ENCODE measurements at places on chromosomes 13 and 19.
A peak's percentile ranks its signal among the peaks of the same experiment; 100 is the strongest.

- DNase-seq = no peak
These were observed at the start of gene SYCN for GRCh38 chr19:39203372-39204341. Gene SYCN (minus strand): TSS chr19:39204263. CDS start chr19:39204254, 9 bp downstream.

DNA sequence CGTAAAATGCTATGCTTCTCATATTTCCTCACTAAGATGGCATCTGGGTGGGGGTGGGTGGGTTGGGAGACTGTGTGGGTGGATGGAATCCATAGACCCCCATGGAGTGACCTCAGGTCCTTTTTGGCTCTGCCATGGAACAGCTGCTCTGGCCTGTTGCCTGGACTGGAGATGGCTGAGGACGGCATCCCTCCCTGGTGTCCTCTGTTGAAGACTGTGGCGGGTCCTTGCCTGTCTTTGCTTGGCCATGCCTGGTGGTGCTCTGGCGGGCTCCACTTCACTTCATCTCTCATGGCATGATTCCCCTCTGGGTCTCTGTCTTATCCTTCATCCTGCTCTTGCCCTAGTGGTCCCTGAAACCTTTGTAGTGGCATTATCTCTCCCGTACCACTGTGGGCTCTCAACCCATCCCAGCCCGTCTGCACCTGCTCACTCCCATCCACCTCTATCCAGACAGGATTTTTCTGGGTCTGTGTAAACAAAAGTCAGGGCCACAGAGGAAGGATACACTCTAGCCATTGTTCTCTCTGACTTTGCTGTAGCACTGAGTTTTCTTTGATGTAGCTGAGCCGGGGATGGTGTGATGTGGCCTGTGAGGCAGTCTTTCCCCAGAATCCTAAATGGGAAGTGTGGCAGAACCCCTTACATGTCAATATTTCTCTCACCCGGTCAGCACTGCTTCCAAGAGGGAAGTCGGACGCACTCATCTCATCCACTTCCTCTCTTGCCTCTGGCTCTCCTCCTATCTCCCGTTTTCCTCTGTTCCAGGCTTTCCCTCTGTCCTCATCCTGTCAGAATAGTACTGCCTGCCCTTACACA is 36.1 kb downstream of the WDFY2 start:
- no peak for DNase-seq

GRCh38 chr19:6580313-6580712 is 10.6 kb downstream of the CD70 start:
- no peak for DNase-seq

GRCh38 chr19:1668486-1669270 is 16.3 kb upstream of the TCF3 start:
- no peak for DNase-seq

- DNase-seq = no peak
These were observed 609.8 kb upstream of the KLF12 start for GRCh38 chr13:74743992-74744391.

DNA sequence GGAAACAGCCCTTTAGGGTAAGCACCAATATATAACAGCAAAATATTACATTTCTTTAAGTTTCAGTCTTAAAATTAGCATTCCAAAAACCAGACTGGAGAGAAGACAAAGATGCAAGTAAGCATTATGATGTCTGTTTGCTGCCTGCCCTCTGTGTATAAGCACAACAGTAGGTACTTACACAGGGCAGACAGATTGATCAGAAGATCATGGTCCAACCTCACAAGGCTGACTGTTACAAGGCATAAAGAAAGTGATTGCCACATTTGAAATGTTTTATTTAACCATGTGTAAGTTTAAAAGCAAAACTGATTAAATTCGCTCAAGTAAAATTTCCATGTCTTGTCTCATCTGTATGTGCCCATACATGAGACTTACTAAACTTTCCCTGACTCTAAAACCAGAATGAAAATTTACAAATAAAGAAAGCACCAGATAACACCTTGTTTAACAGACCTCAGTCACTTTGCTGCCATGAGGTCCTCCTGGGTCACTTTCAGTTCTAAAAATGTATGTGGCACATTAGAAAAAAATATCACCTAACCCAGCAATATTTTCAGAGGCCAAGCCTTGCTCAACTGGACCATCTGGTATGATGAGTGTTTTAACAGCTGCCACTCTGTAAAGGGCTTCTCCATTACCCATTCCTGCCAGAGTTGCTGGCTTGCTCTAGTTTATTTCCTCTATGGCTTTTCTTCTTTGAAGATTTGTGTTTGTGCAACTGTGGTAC is 297.0 kb downstream of the RBM26 start:
- no peak for DNase-seq

DNA sequence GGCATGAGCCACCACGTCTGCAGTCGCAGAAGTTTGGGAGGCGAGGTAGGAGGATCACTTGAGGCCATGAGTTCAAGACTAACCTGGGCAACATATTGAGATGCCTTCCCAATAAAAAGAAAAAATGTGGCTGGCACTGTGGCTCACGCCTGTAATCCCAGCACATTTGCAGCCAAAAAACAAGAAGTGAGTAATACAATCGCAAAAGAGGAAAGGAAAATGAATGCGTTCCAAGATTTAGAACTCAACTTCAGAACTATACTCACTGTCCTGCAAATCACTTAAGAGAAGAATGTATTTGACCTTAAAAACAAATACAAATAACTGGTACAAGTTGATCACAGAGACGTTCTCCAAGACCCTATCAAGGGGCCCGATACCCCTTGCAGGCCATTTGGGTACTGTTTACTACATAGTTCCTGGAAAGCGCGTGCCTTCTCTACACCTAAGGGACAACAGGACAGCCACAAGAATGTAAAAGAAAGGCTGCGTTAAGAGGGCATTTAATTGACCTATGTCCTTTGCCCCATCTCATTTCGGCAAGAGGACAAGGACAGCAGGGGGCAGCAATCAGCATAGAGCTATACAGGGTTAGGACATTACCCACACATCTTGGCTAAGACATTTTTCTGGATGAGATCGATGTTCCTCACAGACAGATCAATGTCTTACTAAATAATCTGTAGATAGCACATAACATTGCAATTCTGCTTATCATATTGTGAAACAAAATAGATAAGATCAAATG is 41.3 kb downstream of the FLT3 start:
- DNase-seq = peak; percentile 8

DNA sequence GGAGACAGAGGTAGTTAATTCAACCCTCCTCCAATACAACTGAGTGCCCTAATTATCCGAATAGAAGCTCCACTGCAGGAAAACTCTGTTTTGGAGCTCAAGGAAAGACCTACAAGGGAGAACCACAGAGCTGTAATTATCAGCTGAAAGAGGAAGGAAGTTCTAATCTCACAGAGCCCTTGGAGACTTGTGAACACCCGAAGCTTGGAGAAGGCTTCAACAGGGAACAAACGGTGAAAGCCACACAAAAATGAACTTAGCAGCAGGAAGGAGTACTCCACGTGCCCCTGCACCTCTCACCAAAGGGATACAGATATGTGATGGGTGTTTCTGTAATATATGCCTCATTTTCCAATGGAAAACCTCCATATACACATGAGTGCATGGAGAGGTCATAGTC is 61.1 kb downstream of the IRS2 start:
- no peak for DNase-seq

- no peak for DNase-seq
These were observed 458.4 kb downstream of the SLITRK1 start for GRCh38 chr13:83423861-83424260.

DNA sequence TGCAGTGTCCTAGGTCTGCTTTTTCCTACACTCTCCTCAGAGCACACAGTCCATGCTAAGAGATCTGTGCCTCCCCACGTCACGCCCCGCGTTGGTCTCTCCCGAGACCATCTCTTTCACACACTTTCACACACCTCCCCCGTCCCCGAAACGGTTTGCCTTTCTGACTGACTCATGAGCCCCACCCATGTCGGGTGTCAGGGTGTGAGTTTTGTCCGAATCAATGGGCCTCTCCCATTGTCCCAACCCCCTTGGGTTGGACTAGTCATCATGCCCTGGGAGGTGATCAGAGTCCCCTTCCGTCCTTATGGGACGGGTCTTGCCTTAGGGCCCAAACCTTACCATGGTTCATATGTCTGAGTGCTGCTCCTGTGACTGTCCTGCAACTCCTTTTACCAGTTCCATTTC is 214.0 kb upstream of the HTR2A start:
- DNase-seq = no peak

GRCh38 chr13:31885994-31886393 is 145.6 kb upstream of the FRY start:
- DNase-seq = no peak

DNA sequence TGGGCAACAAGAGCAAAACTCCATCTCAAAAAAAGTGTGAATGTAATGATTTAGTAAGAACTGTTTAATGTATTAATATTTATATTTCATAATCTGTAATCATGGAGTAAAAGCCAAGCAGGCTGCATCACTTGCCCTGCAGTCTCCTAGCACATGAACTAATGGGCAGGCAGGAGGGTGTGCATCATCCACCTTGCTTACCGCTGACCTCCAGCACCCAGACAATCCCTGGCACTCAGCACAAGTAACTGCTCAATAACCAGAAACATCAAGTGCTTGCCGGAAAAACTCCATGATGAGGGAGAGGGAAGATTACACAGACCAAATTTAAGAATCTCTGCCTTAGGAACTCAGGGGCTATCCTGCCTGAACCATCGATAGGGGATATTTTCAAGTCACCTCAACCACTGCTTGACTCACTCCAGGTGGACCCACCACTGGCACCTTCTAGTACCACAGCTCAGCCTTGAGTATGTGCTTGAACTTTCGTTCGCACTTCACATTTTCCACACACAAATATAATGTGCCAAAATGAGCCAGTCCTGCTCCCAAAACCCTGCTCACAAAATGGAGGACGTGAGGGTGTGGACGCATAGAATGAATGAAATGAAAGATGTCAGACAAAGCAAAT is 18.6 kb downstream of the BRD4 start:
- DNase-seq = no peak

- no peak for DNase-seq
These were observed 20.9 kb downstream of the MBD3L2B start for GRCh38 chr19:7000333-7000732.

GRCh38 chr19:18993115-18993514 is 40.2 kb downstream of the SUGP2 start:
- DNase-seq = no peak

GRCh38 chr19:8697671-8698432 is 743 bp downstream of the ACTL9 start:
- DNase-seq = no peak

DNA sequence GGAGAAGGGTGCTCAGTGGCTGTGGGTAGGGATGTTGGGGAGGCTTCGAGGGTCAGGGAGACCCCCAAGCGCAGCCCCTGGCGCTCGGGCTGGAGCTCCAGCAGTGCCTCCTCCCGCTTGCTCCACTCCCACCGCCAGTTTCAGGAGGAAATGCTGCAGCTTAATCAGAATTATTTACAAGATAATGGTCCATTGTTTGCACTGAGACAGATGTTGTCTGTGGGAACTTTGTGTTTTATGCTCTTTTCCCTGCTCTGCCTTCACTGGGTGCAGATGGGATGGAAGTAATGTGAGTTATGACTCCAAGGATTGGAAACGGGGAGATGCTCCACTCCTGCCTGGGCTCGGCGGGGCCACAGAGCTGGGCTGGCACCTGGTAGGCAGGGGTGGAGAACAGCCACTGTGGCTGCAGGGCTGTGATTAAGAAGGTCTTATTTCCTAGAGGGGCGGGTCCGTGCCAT is 192.4 kb downstream of the ZNF536 start:
- DNase-seq = no peak

GRCh38 chr13:29846475-29847256 is 3.8 kb downstream of the UBL3 start:
- DNase-seq = no peak

DNA sequence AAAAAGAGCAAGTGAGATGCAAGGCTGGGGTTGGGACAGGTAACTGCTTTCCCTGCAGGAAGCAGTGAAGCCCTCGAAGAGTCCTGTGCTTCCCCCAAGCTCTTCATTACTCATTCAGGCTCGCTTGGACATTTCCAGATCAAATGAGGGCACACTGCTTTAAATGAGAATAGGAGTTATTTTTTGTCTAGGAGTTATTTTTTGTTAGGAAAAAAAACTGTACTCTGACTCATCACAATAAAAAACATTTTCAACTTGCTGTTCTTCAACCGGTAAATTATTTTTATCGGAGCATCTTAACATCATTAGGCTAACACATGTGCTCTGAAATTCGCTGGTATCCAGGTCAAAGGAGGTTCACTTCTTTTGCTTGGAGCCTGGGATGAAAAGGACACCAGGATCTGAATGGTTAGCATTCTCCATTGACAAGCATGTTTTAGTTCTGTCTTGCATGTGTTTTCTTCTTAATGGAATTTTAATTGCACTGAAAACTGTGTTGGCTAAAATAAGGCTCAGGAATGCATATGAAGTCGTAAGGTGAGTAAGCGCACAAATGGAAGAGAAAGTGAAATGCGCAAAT is 80.7 kb upstream of the STK24 start:
- DNase-seq = no peak

DNA sequence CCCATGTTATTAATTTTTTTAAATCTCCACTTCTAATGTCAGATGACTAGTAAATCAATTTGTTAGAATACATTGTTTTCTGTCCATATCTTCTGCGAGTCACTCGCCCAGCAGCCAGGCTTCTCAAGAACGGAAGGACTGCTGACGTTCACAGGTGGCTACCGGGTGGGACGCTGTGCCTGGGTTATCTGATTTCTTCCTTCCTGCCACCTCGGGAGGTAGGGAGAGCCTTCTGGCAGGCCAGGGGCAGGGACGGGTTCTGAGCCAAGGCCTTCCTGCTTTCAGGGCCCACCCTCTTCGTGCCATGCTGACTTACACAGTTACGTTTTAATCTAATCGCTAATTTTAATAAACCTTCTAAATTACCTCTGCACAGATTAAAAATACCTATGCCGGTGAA is 7.9 kb upstream of the C1QTNF9 start:
- DNase-seq = no peak

GRCh38 chr13:82867284-82867683 is 1015.0 kb downstream of the SLITRK1 start:
- DNase-seq = no peak

- no peak for DNase-seq
These were observed 858 bp upstream of the KCNRG start for GRCh38 chr13:50014386-50014785.

DNA sequence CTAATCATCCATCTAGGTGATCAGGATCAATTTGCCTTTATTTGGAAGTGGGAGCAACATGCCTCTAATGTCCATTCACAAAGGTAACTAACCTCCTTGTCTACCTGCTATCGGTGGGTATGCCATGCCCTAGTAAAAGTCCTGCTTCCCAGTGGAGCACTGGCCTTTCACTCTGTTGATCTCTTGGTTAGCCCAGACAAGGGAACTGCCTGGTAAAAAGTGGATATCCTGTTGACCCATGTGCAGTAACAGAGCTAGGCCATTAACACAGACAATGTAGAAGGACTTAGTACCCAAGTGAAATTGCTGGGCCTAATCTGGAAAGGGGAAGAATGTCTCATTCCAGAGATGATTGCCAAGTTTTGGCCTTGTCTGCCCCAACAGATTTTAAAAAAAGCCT is 171.5 kb upstream of the CSNK1A1L start:
- no peak for DNase-seq

GRCh38 chr13:44622261-44622660 is 46.1 kb upstream of the TSC22D1 start:
- no peak for DNase-seq
